Umbilical cord (tissue), 2 donors: ENCODE measurements at places on chromosomes 6 and 20. TPM values are rescaled to one million over a fixed set of nuclear protein-coding genes. Genes with fewer than 3 reads are reported as not detected.

GRCh38 chr20:61801857-61802442, 263.7 kb downstream of the TAF4 start:
- DNase-seq = no peak

CNR1 gene
- total RNA-seq = 4.8 TPM

GSTA4 gene
- total RNA-seq = 19.7 TPM

DNA sequence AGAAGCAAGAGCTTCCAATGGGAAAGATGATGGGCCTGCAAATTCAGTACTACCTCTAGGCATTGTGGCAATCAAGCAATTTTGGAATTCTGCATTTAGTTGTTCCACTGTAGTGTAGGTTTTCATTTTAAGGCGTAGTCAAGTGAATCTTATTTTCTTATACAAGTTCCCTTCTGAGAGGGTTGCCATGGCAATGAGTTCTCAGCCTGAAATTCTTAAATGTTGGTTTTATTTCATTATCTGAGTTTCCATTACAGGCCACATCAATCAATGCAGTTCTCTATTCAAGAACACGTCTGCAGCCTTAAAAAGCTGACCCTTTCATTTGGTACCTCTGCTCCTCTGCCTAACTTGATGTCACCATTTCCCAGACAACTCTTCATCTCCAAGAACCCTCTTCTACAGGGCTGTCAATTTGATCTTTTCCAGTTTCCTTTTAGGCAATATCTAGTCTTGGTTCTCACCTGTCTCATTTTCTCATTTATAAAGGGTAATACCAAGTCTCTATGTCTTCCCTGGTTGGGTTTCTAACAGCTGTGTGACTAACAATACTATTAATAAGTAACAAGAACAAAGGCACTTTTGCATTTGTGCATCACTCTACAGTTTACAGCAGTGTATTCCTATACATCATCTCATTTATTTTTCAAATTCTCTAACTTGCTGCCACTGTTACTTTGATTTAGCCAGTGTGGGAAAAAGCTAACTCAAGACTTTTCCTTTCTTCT, 898.2 kb upstream of the FLRT3 start:
- DNase-seq = no peak

HCK gene
- total RNA-seq = 6.0 TPM

DNA sequence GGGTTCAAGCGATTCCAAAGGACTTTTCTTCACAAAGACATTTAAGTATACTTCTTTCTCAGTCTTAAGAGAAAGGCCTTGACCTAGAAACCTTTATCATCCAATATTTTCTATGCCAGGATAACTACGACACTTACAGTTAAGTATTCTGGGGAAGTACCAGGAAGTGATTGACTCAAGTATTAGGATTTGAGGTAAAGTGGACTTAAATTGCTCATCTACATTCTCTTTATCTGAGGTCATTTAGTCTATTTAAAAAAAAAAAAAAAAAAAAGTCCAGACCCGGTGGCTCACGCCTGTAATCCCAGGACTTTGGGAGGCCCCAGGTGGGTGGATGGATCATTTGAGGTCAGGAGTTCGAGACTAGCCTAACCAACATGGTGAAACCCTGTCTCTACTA, 114.7 kb downstream of the ZFAND3 start:
- no peak for DNase-seq

DNA sequence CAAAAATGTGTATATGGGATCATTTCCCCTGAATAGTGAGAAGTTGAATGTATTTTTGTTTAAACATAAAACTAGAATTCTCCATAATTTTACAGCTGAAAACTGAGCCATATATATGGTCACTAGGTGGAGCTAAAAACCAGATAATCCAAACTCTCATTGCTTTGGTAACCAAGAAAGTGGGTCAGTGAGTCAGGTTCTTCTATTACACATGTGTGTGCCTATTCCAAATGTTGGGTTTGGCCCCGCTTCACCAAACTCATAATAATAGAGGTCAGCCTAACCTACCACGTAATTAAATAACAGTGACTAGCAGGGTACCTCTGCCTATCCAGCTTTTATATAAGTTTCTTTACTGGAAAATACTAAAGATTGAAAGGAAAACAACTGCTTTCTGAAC, 19.3 kb upstream of the RNGTT start:
- peak; percentile 77 for DNase-seq

DNA sequence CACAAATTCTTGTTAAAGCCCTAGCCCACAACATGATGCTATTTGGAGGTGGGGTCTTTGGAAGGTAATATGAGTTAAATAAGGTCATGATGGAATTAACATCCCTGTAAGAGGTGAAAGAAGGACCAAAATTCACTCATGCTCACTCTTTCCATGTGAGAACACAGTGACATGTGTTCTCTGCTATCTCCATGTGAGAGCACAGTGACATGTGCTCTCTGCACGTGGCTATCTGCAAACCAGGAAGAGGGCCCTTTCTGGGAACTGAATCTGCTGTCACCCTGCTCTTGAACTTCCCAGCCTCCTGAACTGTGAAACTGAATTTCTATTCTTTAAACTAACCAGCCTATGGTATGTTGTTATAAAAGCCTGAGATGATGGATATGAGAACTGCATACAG, 1159.4 kb upstream of the ADGRB3 start:
- DNase-seq = no peak

SLC22A1 gene
- total RNA-seq = 1.7 TPM

DNA sequence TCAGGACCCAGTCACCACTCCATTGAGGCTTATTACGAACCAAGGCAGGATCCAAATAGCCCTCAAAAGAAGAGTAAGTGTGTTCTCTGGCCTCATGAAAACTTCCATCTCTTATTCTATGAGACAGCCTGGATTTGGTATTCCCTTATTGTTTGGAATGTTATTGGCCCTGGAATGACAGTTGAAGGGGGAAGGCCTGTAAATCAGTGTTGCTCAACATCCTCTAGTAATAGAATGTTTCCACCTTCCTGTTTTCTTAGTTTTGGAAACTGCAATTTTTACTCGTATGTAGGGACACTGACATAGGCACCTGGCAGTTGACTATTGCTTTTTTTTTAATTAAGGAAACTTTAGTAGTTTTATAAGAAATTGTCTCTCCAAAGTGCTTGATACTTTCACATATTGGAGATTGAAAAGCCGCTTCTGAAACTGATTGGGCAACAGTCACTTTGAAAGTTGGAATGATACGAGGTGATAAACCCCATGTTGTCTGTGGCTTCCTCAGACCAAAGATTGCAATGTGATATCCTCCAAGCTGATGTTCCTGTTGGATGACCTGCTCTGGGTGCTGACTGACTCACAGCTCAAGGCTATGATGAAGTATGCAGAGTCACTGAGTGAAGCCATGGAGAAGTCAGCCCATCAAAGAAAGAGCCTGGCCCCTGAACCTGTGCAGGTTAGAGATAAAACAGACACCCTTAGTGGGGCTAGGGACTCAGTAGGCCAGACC, 43.1 kb downstream of the BLTP3A start:
- no peak for DNase-seq

GRCh38 chr6:44462797-44463727, 75.6 kb downstream of the CDC5L start:
- DNase-seq = no peak

GRCh38 chr6:159201336-159201735, 32.1 kb downstream of the FNDC1 start:
- no peak for DNase-seq

FUT9 gene
- 27.2 TPM for total RNA-seq

KAT14 gene
- total RNA-seq = 9.4 TPM

OR10C1 gene
- 3.1 TPM for total RNA-seq

DNA sequence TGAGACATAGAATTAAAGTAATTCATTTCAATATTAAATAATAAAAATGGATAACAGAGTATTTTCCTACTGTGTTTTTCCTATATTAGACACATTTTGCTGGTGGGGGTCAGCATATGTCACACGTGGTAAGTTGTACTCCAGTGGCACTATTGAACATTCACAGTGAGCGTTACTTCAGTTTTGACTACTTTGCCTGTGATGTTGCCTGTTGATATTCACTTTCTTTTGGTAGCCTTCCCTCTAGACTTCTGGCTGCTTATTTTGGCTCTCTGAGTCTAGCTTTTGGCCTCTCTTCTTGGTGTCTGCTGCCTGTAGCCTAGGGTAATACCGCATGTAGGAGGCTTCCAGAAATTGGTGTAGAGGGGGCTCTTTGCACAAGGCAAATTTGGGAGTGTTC, 64.4 kb upstream of the TFB1M start:
- DNase-seq = no peak

GRCh38 chr20:45611054-45611453, 18.5 kb upstream of the WFDC10A start:
- no peak for DNase-seq

KIAA1755 gene
- total RNA-seq = 4.3 TPM

DNA sequence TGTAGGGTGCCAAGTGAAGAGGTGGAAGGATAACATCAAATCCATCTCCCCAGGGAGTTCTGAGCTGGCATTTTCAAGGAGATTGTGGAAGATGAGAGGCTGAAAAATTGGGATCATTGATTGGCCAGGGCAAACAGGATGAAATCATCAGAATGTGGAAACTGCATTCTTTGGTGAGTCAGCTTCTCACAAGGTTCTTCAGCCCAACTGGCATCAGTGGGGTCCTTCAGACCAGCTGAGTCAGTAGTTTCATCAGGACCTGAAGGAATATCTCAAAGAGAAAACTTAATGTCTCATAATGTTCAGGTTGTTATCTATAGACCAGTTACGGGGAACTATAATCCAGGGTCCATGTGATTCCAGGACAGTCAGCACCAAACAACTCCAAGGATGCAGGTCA, 195.8 kb downstream of the HAO1 start:
- no peak for DNase-seq

ZSCAN12 gene
- total RNA-seq = 8.7 TPM

DNA sequence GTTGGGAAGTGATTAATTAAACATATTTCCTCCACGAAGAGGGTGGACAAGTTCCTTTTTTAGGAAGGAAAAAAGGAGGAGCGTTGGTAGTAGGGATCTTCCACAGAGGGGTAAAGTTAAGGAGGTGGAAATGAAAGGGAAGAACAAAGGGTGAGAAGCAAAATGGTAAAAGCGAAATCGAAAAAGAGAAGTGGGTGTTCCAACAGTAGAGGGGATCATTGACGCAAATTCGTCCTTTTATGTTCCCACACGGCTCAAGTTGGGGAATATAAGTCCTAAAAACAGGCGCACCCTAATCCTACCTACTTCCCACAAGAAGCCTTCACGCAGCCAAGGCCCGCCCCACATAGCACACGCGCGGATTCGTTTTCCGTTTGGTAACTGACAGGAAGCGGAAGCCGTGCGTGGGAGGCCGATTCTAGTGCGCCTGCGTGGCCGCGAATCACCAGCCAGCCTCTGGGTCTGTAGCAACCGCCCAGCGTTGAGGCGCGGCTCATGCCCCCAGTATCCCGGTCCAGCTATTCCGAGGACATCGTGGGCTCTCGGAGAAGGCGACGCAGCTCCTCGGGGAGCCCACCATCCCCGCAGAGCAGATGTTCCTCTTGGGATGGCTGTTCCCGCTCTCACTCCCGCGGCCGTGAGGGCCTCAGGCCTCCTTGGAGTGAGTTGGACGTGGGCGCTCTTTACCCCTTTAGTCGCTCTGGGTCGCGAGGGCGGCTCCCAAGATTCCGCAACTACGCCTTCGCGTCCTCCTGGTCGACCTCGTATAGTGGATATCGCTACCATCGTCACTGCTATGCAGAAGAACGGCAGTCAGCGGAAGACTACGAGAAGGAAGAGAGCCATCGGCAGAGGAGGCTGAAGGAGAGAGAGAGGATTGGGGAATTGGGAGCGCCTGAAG, at the start of gene NKAPL:
Gene NKAPL (plus strand): TSS at position 421 of the 901 bp plus-strand sequence. CDS start 75 bp downstream, at position 496.
- peak; percentile 79 for DNase-seq

HUS1B gene
- not detected for total RNA-seq

- peak; percentile 49 for DNase-seq
Measured at GRCh38 chr20:47438464-47439381, 63.0 kb upstream of the NCOA3 start.

- no peak for DNase-seq
Measured at GRCh38 chr6:112311950-112312547, 35.1 kb upstream of the RFPL4B start.

DNA sequence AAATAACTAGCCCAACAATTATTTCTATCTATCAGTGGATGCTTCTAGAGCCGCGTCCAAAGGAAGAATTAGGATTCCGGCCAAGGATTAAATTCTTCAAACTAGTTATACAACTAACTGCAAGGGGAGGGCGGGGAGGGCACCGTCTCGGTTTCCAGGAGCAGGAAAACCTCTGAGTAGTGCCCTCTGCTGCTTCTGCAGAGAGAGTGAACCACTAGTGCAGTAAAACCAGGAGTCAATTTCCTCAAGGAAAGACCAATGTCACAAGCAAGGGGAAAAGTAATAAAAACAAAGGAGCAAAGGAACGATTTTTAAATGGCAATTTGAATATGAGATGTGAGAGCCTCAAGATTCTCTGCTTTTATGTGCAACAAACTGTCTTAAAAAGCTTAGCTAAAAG, 16.5 kb upstream of the UBE2J1 start:
- DNase-seq = peak; percentile 56

GRCh38 chr6:90676516-90677300, 89.8 kb upstream of the MAP3K7 start:
- no peak for DNase-seq

GRCh38 chr6:166751051-166751595, 124.1 kb upstream of the RPS6KA2 start:
- DNase-seq = no peak

DNA sequence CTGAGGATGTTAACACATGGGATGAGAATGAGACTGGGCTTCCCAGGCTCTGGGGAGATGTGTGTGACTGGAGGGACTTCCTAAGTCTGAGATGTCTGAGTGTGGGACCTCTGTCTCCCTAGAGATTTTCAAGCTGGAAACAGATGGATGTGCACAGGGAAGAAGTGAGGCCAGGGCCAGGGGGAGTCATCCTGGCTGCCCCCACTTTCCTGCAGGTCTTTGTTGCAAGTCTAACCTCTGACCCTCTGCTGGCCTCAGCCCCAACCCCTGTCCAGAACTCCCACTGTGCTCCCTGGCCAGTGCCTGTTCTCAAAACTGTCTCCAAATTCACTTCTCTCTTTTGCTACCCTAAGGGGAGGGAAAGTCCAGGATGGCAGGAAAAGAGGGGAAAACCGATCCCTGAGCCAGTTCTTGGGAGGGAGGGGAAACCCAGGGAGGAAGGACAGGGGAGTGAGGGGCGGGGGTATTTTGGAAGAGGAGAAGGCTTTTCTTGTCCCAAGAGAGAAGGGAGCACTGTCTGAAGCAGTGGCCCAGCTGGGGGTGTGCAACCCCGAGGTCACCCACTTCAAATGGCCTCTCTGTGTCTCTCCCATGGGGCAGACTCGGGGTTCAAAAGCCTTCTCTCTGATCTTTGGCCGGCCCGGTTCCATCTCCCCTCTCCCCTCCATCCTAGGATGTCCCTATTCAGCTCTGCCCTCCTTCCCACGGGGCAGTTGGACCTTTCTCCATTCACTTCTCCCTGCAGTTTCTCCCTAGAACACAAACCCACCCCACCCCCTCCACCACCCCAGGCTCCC, 3.1 kb downstream of the PPP1R18 start:
- DNase-seq = no peak

DNA sequence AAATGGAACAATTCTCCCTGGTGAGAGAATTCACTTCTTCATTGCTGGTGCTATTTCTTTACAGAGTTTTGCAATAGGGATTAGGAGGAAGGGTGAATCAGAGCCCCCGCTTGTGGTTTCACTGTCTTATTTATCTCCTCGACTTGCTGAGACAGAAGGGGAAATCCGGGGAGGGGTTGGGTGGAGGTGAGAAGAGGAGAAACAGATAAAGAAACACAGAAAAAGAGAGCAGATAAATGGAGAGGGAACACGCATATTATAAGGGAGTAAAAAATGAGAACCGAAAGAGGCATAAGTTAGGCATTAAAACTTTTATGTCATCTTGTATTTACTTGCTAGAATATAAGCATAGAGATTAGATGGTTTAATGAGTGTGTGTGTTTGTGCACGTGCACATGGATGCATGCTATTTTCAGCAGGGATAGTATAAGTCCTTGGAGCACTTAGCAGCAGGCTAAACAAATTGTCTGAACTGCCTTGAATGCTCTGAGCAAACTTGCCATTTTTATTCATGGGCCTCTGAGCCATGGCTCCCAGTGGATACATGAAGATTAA, 105.0 kb downstream of the OLIG3 start:
- DNase-seq = peak; percentile 13
